ENCODE measurements at places on chromosomes 6 and 20. TPM values are rescaled to one million over a fixed set of nuclear protein-coding genes. Genes with fewer than 3 reads are reported as not detected.

RAB23 gene
- total RNA-seq = 68.0 TPM

FANCE gene
- total RNA-seq = 10.7 TPM

AVP gene
- not detected for total RNA-seq

FYN gene
- 59.3 TPM for total RNA-seq

BPIFB4 gene
- total RNA-seq = not detected

DNA sequence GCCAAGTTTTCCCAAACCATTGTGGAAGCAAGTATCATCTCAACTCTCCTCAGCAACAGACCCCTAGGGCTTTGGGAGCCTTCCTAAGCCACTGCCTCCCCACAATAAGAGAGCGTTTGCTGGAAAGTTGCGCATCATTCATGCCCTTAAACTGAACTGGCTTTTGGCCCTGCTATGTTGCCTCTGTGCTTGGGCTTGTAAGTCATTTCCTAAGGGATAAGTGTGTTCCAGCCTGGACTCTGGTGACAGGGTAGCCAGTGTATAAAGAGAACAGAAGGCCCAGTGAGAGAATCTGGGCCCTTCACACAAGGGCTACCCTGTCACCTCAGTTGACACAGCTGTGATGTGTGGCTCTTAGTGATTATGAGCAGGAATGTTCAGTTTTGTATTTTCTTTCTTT lies 77.8 kb downstream of the COL9A1 start:
- DNase-seq = no peak

DNA sequence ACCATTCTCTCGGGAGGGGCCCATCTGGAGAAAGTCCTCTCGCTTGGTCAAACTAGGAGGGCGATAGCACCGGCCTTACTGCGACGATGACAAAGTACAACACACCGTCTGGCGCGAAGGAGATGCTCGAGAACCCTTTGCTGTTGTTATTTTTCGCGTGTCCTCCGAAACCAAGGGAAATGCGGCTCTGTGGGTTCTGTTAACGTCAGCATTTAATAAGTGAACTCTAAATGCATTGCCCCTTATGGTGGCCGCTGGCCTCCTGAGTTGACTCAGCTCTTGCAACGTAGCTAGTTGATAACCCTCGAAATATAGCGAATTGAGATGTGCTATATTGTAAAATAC lies 577 bp upstream of the SCAND1 start:
- DNase-seq = peak; percentile 35

DNA sequence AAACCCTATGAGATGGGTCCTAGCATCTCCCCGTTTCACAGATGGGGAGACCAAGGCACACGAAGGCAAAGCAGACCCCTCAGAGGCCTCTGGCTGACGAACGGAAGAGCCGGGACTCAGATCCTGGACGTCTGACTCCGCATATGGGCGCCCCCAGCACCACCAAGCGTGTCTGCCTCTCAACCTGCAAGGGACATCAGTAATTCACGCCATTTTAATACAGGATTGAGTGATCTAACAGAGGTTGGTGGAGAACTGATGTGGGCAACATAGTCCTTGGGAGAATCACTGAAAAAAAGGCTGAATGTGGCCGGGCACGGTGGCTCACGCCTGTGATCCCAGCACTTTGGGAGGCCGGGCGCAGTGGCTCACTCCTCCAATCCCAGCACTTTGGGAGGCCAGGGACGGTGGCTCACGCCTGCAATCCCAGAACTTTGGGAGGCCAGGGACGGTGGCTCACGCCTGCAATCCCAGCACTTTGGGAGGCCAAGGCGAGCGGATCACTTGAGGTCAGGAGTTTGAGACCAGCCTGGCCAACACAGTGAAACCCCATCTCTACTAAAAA lies 206.6 kb downstream of the DLL1 start:
- no peak for DNase-seq

DNA sequence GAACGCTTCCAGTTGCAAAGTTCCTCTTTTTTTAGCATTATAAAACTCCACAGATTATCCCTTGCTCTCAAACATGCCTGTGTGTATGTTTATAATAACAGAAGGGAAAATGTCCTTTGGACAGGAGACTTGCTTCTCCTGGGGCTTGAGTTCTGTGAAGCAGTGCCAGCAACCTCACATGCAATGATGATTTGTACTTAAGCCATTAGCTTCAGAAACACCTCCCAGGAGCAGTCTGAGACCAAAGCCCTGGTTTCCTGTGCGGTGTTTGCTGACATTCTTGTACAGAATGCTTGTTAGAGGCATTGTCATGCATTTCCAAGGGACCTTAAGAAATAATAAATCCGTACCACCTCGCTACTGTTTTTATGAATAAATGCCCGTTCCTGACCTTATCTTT lies 752.8 kb downstream of the CBLN4 start:
- no peak for DNase-seq

DNA sequence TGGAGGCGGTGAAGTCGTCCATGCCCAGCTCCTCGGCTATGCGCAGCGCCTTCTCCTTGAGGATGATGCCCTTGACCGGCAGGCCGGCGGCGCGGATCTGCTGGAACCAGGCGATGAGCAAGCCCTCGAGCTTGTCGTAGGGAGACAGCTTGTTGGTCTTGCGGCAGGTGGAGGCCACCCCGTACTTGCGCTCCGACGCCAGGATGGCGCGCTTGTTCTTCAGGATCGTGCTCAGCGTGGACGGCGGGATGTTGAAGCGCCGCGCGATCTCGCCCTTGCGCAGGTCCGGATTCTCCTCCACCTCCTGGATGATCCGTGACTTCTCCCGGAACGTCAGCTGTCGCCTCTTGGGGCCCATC lies 435 bp downstream of the CENPB start:
- DNase-seq = peak; percentile 69

DNA sequence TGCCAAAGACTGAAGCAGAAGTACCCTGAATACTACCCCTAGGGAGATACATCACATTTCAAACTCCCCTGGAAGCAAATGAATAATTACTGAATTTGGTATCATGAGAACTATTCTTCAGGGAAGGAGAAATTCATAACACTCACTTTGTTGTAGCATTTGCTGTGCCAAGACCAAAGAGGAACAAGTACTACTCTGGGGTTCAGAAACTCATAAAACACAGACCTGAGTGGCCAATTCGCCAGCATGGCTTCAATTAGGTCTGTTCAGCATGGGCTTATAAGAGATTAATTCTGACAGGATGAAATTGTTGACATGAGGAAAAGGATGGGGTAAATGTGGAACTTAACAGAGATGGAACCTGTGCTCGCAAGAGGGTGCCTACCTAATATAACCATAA lies 6.5 kb downstream of the ELOVL5 start:
- DNase-seq = no peak

DNA sequence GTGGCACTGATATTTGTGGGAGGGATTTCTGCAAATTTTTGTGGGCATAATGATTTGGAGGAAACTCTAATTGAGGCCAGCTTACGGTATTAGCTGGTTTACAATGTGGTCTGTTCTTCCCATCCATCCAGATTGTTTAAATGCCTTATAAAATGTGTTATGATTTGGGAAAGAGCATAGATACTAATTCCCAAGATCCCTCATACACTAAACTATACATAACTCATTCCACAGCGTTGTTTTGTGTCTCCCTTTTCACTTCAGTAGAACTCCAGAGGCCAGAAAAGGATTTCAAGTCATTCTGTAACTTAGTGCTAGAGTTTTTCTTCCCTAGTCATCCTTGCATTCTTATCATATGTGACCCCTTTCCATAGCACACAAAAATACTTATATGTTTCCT lies 292.6 kb upstream of the NT5E start:
- no peak for DNase-seq

DNA sequence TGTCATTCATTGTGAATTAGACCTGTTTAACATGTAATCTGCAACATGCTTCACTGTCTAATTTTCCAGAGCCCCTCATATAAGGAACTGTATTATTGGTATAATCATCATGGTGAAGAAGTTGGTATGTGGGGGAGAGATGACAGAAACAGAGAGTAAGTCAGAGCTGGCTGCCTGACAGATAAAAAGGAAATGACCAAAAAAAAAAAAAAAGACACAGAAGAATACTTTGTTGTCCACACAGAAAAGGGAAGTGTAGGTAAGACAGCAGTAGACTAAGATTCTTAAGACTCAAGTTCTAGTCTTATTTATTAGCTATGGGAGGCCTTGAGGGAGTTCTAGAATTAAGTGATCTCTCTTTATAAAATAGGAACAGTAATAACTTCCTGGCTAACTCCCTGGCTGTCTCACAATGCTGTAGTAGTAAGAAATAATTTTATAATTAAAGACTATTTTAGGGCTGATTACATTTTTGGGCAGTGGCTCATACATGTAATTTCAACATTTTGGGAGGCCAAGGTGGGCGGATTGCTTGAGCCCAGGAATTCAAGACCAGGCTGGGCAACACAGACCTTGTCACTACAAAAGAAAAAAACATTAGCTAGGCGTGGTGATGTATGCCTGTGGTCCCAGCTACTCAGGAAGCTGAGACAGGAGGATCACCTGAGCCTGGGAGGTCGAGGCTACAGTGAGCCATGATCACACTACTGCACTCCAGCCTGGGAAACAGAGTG lies 102.5 kb downstream of the PRL start:
- peak; percentile 72 for DNase-seq

DNA sequence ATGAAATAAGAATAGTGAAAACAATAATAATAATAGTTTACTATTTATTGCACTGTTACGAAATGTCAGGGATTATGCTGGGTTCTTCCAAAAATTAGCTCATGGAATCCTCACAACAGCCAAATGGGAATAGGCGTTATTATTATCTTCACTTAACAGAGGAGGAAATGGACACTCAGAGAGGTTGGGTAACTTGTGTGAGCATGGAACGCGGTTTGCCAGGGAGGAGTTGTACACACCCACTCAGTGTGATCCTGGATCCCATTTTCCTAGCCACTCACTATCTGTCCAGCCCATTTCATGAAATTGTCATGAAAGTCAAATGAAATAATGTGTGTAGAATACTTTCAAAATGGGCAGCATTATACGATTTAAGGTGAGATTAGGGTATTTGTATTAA lies 4.6 kb downstream of the NELFCD start:
- no peak for DNase-seq

DNA sequence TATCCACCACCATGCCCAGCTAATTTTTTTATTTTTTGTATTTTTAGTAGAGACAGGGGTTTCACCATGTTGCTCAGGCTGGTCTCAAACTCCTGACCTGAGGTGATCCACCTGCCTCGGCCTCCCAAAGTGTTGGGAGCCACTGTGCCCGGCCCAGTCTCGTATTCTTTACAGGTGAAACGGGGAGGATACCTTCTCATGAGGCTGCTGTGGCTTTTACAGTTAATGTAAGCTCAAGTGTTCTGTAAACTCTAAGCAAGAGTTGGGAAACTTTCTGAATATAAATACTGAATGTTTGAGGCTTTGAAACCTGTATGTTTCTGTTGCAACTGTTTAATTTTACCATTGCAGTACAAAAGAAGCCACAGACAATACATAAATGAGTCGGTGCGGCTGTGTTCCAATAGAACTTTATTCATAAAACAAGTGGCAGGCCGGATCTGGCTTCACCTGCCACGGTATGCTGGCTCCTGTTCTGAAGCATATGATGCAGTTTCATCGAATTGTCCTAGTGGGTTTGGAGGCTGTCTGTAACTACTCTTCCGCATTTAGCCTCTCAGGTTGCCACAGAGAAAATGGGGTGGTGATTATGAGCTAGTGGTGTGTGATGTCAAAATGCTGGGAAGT lies 192.5 kb upstream of the ZFP64 start:
- no peak for DNase-seq

GRCh38 chr6:33694401-33694931 lies 17.0 kb downstream of the UQCC2 start:
- DNase-seq = peak; percentile 66

GRCh38 chr6:79465381-79465780 lies 71.8 kb downstream of the LCA5 start:
- no peak for DNase-seq

- DNase-seq = no peak
Observed at GRCh38 chr6:68689910-68690309, 54.8 kb downstream of the ADGRB3 start.

DNA sequence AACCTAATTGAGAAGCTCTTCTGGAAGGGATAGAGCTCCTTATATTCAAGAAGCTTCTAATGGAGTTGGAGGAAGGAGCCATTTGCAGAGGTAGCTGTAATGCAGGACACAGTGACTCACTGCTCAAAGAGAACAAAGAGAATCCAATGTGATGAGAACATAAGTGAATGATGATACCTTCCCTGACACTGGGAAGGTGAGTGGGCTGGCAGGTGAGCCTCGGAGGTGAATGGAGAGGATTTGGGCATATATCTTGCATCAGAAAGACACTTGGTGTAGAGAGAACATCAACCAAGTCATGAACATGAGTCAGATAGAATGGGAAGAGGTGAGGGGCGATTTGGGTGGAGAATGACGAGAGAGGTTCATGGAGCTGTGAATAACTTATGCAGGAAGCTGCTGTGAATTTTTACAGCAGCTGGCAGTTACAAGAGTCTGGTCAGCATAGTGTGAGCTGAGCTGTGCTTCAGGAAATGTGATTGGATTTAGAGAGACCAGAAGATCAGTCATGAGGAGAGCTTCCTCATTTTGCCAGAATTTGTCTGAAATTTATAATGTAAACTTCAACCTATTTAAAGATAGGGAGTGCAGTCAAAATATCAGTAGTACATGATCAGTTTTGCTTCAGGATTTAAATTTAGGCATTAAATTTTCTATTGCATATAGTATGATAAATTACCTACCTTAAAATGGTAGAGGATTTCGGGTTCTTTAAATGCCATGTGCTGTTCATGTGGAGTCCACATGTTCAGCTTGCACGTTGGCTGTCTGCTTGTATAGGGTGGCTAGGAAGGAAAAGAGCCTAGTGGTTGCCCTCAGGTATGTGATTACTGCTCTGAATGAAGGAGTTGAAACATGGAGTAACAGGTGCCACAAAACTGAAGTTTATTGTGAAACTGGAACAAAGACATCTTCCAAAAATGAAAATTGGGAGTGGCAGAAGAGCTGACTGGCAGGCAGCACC lies 59.2 kb upstream of the KIF25 start:
- DNase-seq = no peak

GRCh38 chr6:39430446-39430845 lies 107.9 kb upstream of the KCNK16 start:
- no peak for DNase-seq

GRCh38 chr6:166333172-166333995 lies 9.0 kb downstream of the SFT2D1 start:
- no peak for DNase-seq

DNA sequence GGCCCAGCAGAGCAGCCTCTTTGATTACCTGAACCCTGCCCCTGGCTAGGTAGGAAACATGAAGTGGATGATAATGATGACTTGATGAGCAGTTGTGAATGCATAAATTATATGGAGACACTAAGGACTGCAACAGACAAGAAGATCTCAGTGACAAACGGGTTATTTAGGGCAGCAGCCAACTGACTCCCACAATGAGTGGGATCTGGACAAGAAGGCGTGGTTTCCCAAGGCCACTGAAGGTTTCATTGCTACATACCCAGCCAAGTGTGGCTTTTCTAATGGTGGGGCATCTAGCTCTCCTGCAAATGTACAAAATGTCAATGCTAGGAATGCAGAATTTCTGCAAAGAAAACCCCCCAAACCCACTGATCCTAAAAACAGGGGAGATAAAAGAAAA lies 29.4 kb downstream of the RING1 start:
- DNase-seq = no peak

GRCh38 chr20:433300-433975 lies 25.3 kb downstream of the RBCK1 start:
- no peak for DNase-seq

GRCh38 chr6:70551566-70551965 lies 15.2 kb upstream of the SDHAF4 start:
- DNase-seq = no peak

GRCh38 chr6:63930848-63931247 lies 295.2 kb downstream of the PHF3 start:
- DNase-seq = no peak

All from fibroblast of lung (primary cell).